ENCODE measurements at places on chromosomes 16 and 17. TPM values are rescaled to one million over a fixed set of nuclear protein-coding genes. Genes with fewer than 3 reads are reported as not detected.

Gene KRTAP1-3
- total RNA-seq = not detected

DNA sequence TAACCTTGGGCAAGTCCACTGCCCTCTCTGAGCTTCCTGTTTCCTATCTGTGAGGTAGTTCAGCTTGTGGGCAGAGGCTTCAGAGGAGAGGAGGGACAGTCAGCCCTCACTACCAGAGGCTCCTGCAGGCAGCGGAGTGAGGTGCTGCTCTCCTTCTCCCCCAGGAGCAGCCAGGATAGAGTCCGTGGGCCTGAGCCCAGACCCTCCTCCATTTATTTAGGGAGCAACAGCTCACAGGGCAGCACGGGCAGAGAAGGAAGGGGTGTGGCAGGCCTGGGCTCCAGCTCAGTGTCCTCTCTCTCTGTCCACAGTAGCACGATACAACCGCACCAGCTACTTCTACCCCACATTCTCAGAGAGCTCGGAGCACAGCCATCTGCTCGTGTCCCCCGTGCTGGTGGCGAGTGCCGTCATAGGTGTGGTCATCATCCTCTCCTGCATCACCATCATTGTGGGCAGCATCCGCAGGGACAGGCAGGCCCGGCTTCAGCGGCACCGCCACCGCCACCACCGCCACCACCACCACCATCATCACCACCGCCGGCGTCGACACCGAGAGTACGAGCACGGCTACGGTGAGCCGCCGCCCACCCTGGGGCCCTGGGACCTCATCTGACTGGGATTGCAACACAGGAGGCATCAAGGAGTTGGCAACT is 42.3 kb downstream of the BEAN1 start:
- no peak overlapping the region for H3K4me3 ChIP-seq
- peaks cover 1% of the 10 kb centered on the region for H3K36me3 ChIP-seq
- H3K4me1 ChIP-seq = no peaks in the 10 kb centered on the region
- peaks cover 18% of the 10 kb centered on the region for H3K27me3 ChIP-seq
- no peak overlapping the region for H3K27ac ChIP-seq

Gene NEUROD2
- total RNA-seq = 0.09 TPM

GRCh38 chr16:83762141-83762991 is 45.4 kb upstream of the HSBP1 start:
- H3K4me3 ChIP-seq = no peak overlapping the region
- no peak overlapping the region for H3K27ac ChIP-seq
- H3K27me3 ChIP-seq = peaks cover 12% of the 10 kb centered on the region
- no peaks in the 10 kb centered on the region for H3K4me1 ChIP-seq
- H3K36me3 ChIP-seq = no peaks in the 10 kb centered on the region

DNA sequence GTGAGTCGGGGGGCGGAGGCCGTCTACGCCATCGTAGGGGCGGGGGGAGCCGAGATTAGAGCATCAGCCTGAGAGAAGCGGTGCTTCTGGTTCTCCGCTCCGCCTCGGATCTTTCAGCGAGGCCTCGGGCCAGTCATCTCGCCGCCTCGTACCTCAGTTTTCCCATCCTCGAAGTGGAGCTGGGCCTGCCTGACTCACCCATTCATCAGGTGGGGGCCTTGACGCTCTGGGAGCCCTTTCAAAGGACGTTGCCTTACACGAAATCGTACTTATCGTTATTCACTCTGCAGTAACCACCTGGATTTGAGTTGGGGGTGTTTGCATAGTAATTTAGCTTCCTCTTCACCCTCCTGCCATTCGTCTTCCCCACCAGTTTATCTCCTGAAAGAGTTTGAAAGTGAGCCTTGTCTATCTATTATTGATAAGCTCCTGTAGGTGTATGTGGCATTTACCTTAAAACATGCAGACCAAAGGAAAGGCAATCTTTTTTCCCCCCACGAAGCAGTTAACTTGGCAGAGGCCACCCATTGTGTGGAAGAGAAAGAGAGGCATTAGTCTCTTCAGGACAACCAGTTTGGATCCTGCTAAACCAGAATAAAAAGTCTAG is 674 bp downstream of the TAF15 start:
- H3K27ac ChIP-seq = peak overlapping the region; percentile 98
- peaks cover 4% of the 10 kb centered on the region for H3K36me3 ChIP-seq
- peak overlapping the region; percentile 84 for H3K4me3 ChIP-seq

Gene TPSD1
- total RNA-seq = not detected
